ENCODE measurements at places on chromosomes 6 and 20. TPM values are rescaled to one million over a fixed set of nuclear protein-coding genes. Genes with fewer than 3 reads are reported as not detected.

The CLDN20 gene
- not detected for total RNA-seq

The DCDC2 gene
- total RNA-seq = not detected

The HLA-DQA1 gene
- total RNA-seq = 21.5 TPM

The PCSK2 gene
- not detected for total RNA-seq

The MUC22 gene
- total RNA-seq = not detected

The RSPH4A gene
- 0.27 TPM for total RNA-seq

The TP53TG5 gene
- total RNA-seq = 0.09 TPM

The SIM1 gene
- total RNA-seq = 0.07 TPM

The NELFCD gene
- total RNA-seq = 81.2 TPM

The PRR18 gene
- total RNA-seq = not detected

The SULF2 gene
- 1.1 TPM for total RNA-seq

The LCA5 gene
- total RNA-seq = 0.07 TPM

The DPM1 gene
- total RNA-seq = 44.6 TPM

The SIRPA gene
- total RNA-seq = 0.05 TPM

The ATP9A gene
- total RNA-seq = 0.59 TPM

The TRIM31 gene
- total RNA-seq = not detected

The REM1 gene
- total RNA-seq = not detected

The SAMD3 gene
- 72.3 TPM for total RNA-seq

The FAM50B gene
- total RNA-seq = 11.0 TPM

The CD93 gene
- total RNA-seq = 4.3 TPM

The SOX4 gene
- 4.5 TPM for total RNA-seq

The SLC4A11 gene
- total RNA-seq = 1.1 TPM

The PPP1R14C gene
- total RNA-seq = not detected

The KCNQ5 gene
- 15.7 TPM for total RNA-seq

The C6orf132 gene
- 0.05 TPM for total RNA-seq

The TCF15 gene
- total RNA-seq = not detected

The RNF144B gene
- 2.1 TPM for total RNA-seq

The PACSIN1 gene
- total RNA-seq = 0.11 TPM

The ME1 gene
- not detected for total RNA-seq

The HNF4A gene
- total RNA-seq = not detected

The MDFI gene
- not detected for total RNA-seq

The WFDC10B gene
- total RNA-seq = not detected

The SRMS gene
- not detected for total RNA-seq

The ZBP1 gene
- 10.5 TPM for total RNA-seq

The PLCB1 gene
- 0.18 TPM for total RNA-seq

The ECT2L gene
- total RNA-seq = not detected

The ADGRG6 gene
- total RNA-seq = not detected

The CNKSR3 gene
- total RNA-seq = not detected

The ALDH8A1 gene
- 2.7 TPM for total RNA-seq

The FAM83C gene
- total RNA-seq = not detected

The C6orf15 gene
- not detected for total RNA-seq

The TRIM40 gene
- not detected for total RNA-seq

The TSPO2 gene
- not detected for total RNA-seq

The FAM120B gene
- total RNA-seq = 25.2 TPM

The LPIN3 gene
- total RNA-seq = 1.5 TPM

The TCP11 gene
- not detected for total RNA-seq

The TREML2 gene
- 26.8 TPM for total RNA-seq

Data from T-helper 2 cell treated with Interferon-gamma antibody and Interleukin-4, amounts not matched to agents 100 ng/mL and 5 ng/mL, for 36 hours (primary cell).